ENCODE measurements at places on chromosomes 3 and 15.

DNA sequence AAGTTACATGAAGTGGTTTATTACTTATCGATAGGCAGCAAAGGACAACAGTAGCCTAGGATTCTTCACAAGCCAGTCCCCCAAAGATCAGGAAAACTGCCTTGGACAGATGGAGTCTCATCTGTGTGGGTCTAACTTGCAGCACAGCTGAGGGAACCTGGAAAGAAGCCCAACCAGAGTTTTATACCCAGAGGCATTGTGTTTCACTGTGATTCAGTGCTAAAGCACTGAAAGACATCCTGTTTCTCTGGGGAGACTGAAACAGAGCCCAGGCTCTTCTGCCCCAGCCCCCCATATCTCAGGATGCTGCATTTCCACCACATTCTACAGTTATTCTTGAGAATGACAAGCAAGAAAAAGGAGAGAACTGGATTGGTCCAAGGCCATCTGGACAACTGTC, 48.2 kb upstream of the PYDC2 start:
- DNase-seq, result no peak

DNA sequence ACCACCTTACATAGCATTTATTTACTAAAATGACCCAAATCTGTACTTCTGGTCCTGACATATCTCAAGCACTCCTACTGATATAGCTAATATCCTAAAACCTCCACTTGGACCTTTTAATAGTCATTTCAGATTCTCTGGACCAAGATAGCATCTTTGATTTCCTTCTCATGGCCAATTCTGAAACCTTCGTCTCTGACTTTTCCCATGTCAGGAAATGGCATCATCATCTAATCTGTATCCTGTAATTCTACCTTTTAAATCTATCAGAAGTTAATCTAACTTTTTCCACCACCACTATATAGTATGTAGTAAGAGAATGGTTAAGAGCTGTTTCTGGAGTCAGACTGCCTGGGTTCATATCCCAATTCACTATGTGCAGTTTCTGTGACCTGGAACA, 16.2 kb downstream of the STX19 start:
- DNase-seq, result no peak

GRCh38 chr3:65584913-65585312, 453.8 kb downstream of the MAGI1 start:
- no peak for DNase-seq

GRCh38 chr3:46935989-46936558, 40.5 kb downstream of the CCDC12 start:
- peak; percentile 92 for DNase-seq

DNA sequence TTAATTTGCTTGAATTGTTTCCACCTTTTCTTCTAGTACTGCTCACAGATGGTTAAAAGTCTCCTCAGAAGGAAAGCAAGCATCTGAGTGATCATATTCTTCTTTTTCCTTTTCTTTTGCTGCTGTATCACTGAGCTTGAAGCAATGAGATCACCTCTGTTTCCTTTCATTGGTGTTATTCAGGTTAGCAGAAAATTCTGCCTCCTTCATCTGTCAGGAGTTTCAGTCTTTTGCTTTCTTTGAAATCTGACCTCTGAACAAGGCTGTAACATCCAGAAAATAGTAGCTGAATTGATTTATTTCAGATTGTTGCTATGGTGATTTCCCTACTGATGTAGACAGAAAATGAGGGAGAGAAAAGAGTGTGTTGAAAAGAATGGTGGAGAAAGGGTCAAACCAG, 343.0 kb downstream of the MFSD1 start:
- DNase-seq, result no peak

DNA sequence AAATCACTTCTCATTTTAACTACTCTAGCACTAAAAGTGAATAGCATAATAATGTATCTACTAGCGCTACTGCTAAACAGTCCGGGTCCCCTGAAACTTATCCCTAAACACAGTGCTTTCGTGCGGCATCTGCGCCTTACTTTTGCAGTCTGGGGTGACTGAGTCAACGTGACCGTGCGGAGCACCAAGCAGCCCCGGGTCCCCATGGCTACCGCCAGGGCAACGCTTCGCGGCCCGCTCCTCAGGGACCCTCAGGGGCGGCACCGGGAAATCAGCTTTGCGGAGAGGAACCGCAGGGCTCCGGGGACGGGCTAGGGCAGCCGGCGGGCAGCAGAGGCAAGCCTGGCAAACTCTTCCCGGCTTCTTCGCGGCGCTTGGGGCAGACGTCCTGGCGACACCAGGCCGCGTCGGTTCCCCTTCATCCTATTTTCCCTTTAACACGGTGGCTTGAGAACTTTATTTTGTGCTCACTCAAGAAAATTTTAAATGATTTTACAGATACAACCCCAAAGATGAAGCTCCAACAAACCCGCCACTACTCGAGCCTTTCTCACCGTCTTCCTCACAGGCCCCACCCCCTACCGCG, 757 bp upstream of the DIPK2A start:
- DNase-seq, result peak; percentile 70

- no peak for DNase-seq
Observed at GRCh38 chr15:54618120-54618519, 578.6 kb downstream of the RSL24D1 start.

DNA sequence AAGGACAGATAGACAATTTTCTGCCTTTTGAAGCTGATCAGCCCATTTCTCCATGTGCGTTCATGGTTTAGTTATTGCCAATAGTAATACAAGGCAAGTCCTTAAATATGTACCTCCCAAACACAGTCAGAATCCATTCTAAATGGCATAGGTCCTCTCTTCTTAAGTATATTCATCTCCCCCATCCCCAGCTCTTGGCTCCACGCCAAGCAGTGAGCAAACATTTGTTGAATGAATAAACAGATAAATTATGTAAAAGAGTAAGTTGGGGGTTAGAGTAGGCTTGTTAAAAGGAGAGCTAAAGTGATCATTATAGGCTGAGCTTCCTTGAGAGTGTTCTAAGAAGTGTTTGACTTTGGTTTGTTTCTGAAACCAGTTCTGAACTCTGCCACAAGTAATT, 241.3 kb downstream of the ITPR1 start:
- no peak for DNase-seq

- DNase-seq, result no peak
Observed at GRCh38 chr3:27138005-27138404, 231.2 kb downstream of the NEK10 start.

DNA sequence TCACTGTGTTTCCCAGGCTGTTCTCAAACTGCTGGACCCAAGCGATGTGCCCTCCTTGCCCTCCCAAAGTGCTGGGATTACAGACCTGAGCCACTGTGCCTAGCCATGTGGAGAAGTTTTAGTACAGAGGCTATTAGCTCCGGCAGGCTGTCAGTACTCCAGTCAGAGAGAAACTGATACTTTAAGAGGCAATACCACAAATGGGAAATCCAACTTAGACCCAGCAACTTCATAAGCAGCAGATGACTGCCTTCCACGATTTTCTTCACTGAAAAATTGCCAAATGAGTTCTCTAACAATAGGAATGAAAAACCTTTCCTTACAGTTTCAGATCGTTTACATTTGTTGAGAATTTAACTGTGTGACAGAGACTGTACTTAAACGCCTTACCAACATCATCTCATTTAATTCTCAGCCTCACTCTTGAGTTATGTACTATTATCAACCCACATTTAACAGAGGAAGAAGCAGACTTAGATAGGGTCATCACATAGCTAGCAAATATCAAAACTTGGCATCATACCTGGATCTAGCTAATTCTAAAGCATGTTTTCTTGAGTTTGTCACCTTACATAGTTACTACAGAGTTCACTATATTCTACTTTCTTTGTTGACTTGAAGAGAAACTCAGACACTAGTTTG, 127.4 kb downstream of the TCF12 start:
- no peak for DNase-seq

- no peak for DNase-seq
Observed at GRCh38 chr3:48695393-48695753, 9.7 kb upstream of the NCKIPSD start.

All from AML-193 (cell line).